ENCODE measurements at places on chromosomes 1 and 21.

DNA sequence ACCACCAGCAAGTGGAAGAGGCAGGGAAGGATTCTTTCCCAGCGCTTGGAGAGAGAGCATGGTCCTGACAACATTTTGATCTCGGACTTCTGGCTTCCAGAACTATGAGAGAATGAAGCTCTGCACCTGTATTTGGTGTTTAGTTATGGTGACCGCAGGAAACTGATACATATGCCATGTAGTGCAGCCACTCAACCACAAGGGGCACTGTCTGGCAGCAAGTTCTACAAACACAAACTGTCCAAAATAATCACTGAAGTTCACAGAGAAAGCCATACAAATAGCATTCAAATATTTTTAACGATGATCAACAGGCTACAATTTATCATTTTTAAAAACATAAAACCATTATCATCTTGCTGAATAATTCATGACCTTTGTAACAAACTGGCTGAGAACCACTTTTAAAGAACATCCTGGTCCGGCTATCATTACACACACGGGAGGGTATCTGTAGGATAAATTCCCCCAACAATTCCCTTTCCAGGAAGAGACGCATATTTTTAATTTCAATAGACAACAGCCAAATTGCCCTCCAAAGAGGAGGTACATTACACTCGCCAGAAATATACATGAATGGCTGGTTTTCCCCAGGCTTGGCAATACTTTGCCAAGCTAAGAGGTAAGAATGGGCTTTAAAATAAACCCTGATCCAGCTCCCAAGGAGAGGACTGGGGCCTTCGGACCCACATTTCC, 9.2 kb upstream of the CBR3 start:
- H3K27me3 ChIP-seq: no peaks in the 10 kb centered on the region
- no peaks in the 10 kb centered on the region for H3K4me1 ChIP-seq
- no peak overlapping the region for H3K27ac ChIP-seq
- no peaks in the 10 kb centered on the region for H3K36me3 ChIP-seq
- peak; percentile 61 for DNase-seq

DNA sequence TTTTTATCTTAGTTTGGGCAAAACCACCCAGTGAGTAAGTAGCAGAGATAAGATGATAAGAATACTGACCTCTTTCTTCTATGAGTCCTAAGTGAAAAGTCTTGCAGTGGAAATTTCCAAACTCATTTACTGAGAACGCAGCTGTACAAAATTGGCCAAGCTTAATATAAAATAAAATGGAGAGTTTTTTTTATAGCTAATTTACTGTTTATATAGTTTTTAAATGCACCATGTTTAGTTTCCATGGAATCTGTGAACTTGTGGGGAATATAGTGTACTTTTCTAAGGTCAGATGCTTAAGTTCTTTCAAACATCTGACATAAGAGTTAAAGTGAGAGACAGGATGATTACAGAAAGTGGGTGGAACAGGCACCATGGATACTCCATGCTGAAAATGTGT, 833.5 kb downstream of the ADGRL2 start:
- no peaks in the 10 kb centered on the region for H3K27me3 ChIP-seq
- no peaks in the 10 kb centered on the region for H3K4me1 ChIP-seq
- H3K27ac ChIP-seq: no peak overlapping the region
- H3K36me3 ChIP-seq: no peaks in the 10 kb centered on the region
- no peak overlapping the region for H3K4me3 ChIP-seq
- no peak for DNase-seq

- peak; percentile 46 for DNase-seq
- no peak overlapping the region for H3K4me3 ChIP-seq
- no peaks in the 10 kb centered on the region for H3K36me3 ChIP-seq
- no peaks in the 10 kb centered on the region for H3K27me3 ChIP-seq
Measured at GRCh38 chr21:41653954-41654491, 112.8 kb downstream of the RIPK4 start.

DNA sequence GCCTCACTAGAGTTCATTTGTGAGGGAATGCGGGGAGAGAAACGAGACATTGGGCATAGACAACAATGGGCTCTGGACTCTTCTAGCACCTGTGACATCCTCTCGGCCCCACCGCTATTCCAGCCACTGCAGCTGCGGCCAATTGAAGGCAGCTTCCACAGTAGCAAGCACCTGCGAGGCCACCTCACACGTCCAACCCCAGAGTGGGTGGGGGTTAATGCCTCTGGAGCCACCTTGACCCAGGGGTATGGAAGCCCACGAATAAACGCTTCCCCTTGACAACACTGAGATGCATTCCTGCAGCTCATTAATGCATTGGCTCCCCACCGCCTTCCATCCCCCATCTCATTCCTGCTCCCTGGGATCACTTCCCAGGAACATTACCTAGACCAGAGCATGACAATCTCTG, 104.4 kb downstream of the GLIS1 start:
- no peaks in the 10 kb centered on the region for H3K4me1 ChIP-seq
- no peaks in the 10 kb centered on the region for H3K27me3 ChIP-seq
- DNase-seq: no peak
- H3K36me3 ChIP-seq: no peaks in the 10 kb centered on the region

DNA sequence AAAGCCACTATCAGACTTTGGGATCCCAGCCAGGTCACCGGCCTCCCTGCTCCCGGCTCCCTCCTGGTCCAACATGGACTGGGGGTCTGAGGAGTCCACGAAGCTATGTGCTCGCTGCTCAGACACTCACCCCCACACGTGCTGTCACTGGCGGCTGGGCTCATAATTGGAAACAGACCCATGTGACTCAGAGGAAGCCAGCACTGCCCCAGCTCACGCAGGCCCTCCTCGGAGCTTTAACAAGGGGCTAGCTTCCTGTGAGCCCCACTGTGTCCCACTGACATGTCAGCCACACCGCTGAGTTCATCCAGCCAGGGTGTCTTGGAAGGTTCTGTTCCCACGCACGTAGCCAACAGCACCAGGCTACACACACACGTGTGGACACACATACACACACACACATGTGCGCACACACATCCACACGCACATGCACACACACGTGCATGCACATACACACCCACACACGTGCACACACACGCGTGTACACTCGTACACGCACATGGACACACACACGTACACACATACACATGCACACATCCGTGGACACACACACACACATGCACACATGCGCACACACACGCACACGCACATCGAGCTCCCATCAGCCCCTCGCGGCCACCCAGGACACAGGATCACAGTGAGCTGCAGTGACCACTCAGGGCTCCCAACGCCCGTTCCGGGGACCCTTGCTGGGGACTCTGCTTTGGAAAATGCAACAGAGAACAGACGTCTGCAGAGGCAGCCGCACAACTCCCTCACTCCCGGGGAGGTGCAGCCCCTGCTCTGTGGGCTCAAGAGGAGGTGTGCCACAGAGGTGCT, 18.4 kb upstream of the COL6A2 start:
- no peaks in the 10 kb centered on the region for H3K4me1 ChIP-seq
- no peak overlapping the region for H3K4me3 ChIP-seq
- H3K36me3 ChIP-seq: no peaks in the 10 kb centered on the region

GRCh38 chr1:87787551-87787950, 458.9 kb downstream of the LMO4 start:
- no peaks in the 10 kb centered on the region for H3K27me3 ChIP-seq
- H3K27ac ChIP-seq: no peak overlapping the region
- no peak overlapping the region for H3K4me3 ChIP-seq

- H3K36me3 ChIP-seq: no peaks in the 10 kb centered on the region
- no peak for DNase-seq
- H3K4me3 ChIP-seq: no peak overlapping the region
- H3K27ac ChIP-seq: no peak overlapping the region
- no peaks in the 10 kb centered on the region for H3K4me1 ChIP-seq
Measured at GRCh38 chr1:226806988-226807387, 63.4 kb upstream of the PSEN2 start.

DNA sequence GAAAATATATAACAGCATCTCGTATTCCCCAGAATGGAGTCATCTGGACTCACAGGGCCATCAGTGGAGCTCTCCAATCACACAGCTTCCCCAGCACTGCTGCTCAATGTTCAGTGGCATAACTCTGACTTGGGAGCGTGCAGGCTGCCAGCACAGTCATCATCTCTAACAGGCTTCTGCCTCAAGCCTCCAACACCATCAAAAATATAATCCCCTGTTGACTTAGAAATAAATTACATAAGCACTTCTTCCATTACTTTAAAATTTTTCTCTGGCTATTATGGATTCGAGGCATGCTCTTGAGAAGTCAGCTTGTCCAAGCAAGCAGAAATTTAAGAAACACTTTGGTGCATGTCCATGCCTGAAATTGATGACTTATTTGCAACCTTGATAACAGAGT, 6.2 kb downstream of the DUSP23 start:
- H3K4me1 ChIP-seq: peaks cover 9% of the 10 kb centered on the region
- no peaks in the 10 kb centered on the region for H3K36me3 ChIP-seq
- H3K4me3 ChIP-seq: no peak overlapping the region
- H3K27ac ChIP-seq: no peak overlapping the region
- DNase-seq: no peak

DNA sequence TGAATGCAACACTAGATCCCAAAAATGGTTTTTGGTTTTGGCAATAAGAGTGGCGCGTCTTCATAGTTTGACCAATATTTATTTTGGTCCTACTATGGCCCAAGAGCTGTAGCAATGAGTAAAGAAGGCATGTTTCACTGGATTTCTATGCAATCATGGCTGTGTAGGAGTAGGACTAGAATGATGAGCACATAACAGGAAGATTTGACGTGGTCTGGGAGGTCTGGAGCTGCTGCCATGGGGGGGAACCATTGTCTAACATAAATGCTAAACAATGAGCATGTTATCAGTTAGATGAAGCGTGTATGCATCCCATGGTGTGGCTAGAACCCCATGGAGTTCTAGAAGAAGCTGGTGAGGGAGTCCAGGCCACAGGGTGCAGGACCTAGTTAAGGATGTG, 38.3 kb downstream of the OLIG1 start:
- no peaks in the 10 kb centered on the region for H3K27me3 ChIP-seq
- H3K27ac ChIP-seq: no peak overlapping the region
- H3K4me3 ChIP-seq: no peak overlapping the region
- H3K4me1 ChIP-seq: peaks cover 5% of the 10 kb centered on the region
- no peak for DNase-seq
- H3K36me3 ChIP-seq: no peaks in the 10 kb centered on the region

DNA sequence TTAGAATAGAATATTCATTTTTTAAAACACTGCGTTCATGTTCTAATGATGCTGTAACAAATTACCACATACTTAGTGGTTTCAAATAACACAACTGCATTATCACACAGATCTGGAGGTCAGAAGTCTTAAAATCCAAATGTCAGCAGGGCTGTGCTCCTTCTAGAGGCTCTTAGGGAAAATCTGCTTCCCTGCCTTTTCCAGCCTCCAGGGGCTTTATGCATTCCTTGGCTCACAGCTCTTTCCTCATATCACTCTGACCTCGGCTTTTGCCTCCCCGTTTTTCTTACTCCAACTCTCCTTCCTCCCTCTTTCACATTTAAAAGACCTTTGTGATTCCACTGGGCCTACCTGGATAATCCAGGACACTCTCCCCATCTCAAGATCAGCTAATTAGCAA, 18.6 kb upstream of the FMN2 start:
- H3K4me1 ChIP-seq: no peaks in the 10 kb centered on the region
- H3K27me3 ChIP-seq: no peaks in the 10 kb centered on the region
- H3K4me3 ChIP-seq: no peak overlapping the region
- DNase-seq: no peak

- no peak overlapping the region for H3K4me3 ChIP-seq
- H3K36me3 ChIP-seq: no peaks in the 10 kb centered on the region
- DNase-seq: peak; percentile 63
- H3K4me1 ChIP-seq: peaks cover 66% of the 10 kb centered on the region
- H3K27ac ChIP-seq: peak overlapping the region; percentile 79
Measured at GRCh38 chr1:184860985-184861754, 106.5 kb upstream of the EDEM3 start.

GRCh38 chr1:31310198-31310597, 13.4 kb downstream of the ZCCHC17 start:
- no peak overlapping the region for H3K4me3 ChIP-seq
- DNase-seq: no peak
- no peaks in the 10 kb centered on the region for H3K27me3 ChIP-seq
- H3K4me1 ChIP-seq: no peaks in the 10 kb centered on the region

DNA sequence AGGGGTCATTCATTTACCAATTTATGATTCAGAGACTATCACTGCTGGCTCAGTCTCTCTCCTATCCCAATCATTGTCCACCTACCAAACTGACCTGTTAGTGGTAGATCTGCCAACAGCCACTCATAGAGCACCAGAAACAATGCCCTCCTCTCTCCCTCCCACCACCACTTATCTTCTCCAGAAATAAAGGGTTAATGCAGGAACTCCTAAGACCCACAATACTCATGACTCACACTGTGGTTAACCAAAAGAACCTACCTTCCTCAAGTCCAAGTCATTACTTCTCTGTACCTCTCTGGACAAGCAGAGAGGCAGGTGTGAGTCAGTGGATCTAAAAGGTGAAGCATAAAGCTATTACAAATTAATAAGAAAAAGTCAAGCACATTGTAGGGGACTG, 40.9 kb upstream of the CAMK1G start:
- no peak for DNase-seq
- no peaks in the 10 kb centered on the region for H3K4me1 ChIP-seq
- no peaks in the 10 kb centered on the region for H3K27me3 ChIP-seq
- no peak overlapping the region for H3K27ac ChIP-seq
- H3K36me3 ChIP-seq: no peaks in the 10 kb centered on the region

- H3K27ac ChIP-seq: no peak overlapping the region
- no peaks in the 10 kb centered on the region for H3K36me3 ChIP-seq
- H3K4me1 ChIP-seq: no peaks in the 10 kb centered on the region
- H3K27me3 ChIP-seq: no peaks in the 10 kb centered on the region
Measured at GRCh38 chr1:9705337-9706093, 54.0 kb downstream of the PIK3CD start.

DNA sequence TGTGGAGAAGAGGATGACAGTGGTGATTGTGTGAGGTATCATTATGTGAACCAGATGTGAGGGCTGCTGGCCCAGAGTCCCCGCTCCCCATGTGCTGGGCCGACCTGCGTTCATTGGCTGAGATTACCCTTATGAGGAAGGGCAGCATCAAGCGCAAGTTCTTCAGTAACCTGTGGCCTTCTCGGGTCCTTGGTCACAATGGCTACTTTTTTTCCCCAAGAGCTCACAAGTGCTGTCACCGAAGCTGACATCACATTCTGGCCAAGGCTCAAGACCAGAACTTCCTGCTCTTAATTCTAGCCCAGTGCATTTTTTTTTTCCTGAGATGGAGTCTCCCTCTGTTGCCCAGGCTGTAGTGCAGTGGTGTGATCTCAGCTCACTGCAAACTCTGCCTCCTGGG, 262.9 kb downstream of the RHOU start:
- H3K4me3 ChIP-seq: no peak overlapping the region
- H3K36me3 ChIP-seq: no peaks in the 10 kb centered on the region
- peak; percentile 57 for DNase-seq
- H3K27ac ChIP-seq: no peak overlapping the region

DNA sequence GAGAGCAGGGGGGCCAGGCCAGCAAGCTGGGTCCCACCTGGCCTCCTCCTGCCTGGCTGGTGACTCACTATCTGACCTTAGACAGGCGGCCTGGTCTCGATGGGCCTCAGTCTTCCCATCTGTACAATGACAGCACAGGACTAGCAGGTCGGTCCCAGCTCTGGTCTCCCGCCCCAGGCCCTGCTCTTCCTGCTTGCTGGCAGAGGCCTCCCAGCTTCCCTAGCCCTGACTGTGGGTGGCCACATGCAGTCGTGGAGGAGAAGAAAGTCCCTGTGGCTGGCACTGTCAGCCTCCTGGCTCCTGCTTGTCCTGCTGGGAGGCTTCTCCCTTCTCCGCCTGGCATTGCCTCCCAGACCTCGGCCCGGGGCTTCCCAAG, 817 bp downstream of the EXTL1 start:
- no peak overlapping the region for H3K27ac ChIP-seq
- H3K36me3 ChIP-seq: no peaks in the 10 kb centered on the region
- peaks cover 6% of the 10 kb centered on the region for H3K4me1 ChIP-seq
- no peak for DNase-seq
- H3K27me3 ChIP-seq: no peaks in the 10 kb centered on the region
